ENCODE measurements at places on chromosomes 4 and X. TPM values are rescaled to one million over a fixed set of nuclear protein-coding genes. Genes with fewer than 3 reads are reported as not detected.

GRCh38 chr4:70678383-70678999, 9.8 kb upstream of the UTP3 start:
- no peak for DNase-seq

- peak; percentile 48 for DNase-seq
Measured at GRCh38 chr4:48967631-48968030, 18.4 kb upstream of the CWH43 start.

- peak; percentile 69 for DNase-seq
Measured at GRCh38 chrX:45668686-45669443, 468.2 kb upstream of the DIPK2B start.

DNA sequence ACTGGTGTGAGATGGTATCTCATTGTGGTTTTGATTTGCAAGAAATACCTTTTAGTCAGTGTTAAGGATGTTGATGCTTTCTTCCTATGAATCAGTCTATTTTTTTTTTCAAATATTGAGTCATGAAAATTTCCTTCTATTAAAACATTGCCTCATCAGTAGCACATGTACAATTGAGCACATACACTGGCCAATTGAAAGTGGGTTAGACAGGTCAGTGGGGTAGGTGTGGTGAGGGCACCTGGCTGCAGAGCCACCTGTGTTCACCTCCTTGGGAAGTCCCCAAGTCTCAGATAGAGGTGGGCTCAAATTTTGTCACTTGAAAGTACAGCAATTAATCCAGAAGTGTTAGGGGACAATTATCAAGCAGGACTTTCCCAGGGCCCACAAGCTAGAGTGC, 243.7 kb downstream of the SPRY1 start:
- DNase-seq, result peak; percentile 74

GRCh38 chrX:130114141-130114588, 3.9 kb upstream of the ELF4 start:
- peak; percentile 43 for DNase-seq

The USP26 gene
- not detected for total RNA-seq

The PGRMC1 gene
- total RNA-seq, result 153 TPM

GRCh38 chr4:1002131-1002630, 9.0 kb upstream of the SLC26A1 start:
- DNase-seq, result no peak

The PRSS12 gene
- total RNA-seq, result 2.0 TPM

- no peak for DNase-seq
Measured at GRCh38 chr4:166585491-166585890, 648.8 kb downstream of the SPOCK3 start.

Data from renal cortical epithelial cell (primary cell).